ENCODE measurements at places on chromosomes 13 and 19.

DNA sequence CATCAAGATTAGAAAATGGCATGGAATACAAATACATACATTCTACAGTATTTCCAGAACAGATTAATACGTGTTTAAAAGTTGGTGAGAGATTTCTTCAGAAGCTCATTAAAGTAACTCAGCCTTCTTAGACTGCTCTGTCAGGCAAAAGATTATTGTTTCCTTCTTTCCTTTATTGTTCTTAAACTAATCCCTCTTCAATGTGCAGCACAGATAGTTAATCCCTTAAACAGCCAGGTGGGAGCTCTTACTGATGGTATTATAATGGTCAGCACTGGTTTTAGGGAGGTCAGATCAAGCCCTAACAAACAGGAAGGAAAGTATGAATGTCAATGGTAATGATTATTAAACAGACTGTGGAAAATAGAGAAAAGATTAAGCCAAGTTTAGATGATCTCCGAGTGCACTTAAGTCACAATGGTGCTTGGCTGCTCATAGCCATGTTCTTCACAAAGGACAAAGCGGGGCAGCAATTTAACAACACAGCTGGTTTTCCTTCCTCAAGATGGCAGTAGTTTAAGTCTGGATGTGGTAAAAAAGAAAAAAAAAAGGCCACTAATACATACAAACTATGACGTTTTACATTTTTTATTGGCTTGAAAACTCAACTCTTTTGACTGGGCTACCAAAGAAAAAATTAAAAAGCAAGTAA, 992.6 kb downstream of the PCDH9 start:
- no peak for DNase-seq

- no peak for DNase-seq
Measured at GRCh38 chr13:35712907-35713761, 236.6 kb upstream of the MAB21L1 start.

DNA sequence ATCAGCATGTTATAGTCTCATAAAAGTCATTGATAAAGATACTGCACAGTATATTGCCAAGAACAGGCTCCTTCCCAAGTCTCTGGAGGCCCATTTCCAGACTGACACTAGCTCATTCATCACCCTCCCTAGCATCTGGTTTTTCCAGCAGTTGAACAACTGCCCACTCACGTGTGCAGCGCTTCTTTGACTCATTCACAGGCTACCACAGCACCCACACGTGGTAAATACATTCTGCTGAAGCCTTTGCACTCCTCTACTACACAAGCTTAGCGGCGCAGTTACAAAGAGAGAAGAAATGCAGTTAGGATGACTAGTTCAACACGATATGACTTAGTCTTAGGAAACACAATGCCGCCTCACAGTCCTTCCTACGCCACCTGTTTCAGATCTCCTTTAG, 87.7 kb downstream of the DOCK9 start:
- DNase-seq, result peak; percentile 71

- DNase-seq, result no peak
Measured at GRCh38 chr13:86579662-86580061, 780.4 kb upstream of the SLITRK6 start.

DNA sequence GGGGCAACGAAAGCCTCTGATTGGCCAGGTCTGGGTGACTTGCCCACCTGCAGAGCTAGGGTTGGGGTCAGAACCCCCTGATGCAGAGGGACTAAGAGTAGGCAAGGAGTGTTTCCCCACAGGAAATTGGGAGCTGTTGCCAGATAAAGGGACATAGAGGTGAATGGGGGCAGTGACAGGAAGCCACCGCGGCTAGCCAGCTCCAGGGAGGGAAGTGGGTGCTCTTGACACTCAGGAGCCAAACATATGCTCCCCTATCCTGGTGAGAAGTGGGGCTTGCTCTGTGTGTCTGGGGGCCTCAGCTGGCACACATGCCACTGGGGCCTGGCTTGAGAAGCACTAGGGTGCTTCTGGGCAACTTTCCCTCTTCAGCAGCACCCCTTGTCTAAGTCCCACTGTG, 26.0 kb downstream of the WDR88 start:
- no peak for DNase-seq

- DNase-seq, result peak; percentile 63
Measured at GRCh38 chr19:15378534-15379082, 979 bp downstream of the AKAP8 start.

DNA sequence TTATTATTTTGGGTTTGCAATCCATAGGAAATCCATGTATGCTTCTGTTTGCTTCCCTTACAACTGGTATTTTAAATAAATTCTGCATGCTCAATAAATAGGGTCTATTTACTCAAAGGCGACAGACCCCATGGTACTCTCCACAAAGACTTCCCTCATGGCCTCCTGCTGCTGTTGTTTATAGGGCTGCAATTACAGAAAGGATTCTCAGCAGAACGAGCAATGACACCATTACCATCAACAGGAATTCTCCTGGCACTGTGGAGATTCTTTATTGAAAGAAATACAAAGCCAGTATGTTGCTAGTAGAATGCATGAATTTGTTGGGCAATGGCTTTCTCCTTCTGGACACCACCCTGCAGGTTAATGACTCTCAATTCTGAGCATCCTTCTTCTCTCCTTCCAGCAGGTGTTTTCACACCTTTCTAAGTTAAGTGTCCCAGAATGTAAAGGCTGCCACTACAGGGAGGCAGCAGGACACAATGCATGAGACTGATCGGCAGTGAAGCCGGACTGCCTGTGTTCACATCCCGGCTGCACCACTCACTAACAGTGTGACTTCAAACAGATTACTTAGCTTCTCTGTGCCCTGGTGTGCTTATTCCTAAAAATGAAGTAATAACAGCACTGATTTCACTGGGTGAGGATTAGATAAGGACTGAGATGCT, 360.2 kb downstream of the DNAJC15 start:
- no peak for DNase-seq

Measured in dermis blood vessel endothelial cell (primary cell).